CD8-positive, alpha-beta T cell (primary cell): ENCODE measurements at places on chromosomes 11 and 22.

GRCh38 chr11:6563121-6563619 lies 40.2 kb downstream of the RRP8 start:
- DNase-seq = no peak

DNA sequence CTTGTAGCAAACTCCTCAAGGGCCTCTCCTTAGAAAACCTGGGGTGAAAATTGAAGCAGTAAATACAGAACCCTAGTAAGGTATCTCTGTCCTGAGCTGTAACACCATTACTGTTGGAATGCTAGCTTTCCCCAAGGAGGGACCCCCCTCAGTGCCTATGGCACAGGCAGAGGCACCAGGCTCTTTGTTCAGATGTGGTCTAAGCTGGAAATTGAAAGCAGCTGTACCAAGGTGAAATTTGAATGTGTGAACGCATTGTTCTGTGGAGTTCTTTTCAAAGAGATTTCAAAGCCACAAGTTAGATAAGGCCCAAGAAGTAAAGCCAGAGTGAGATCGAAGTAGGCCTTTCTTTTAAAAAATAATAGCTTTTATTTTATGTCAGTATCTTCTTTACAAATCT lies 71.9 kb upstream of the HORMAD2 start:
- no peak for DNase-seq

GRCh38 chr11:116224154-116224888 lies 548.5 kb downstream of the BUD13 start:
- peak; percentile 13 for DNase-seq

DNA sequence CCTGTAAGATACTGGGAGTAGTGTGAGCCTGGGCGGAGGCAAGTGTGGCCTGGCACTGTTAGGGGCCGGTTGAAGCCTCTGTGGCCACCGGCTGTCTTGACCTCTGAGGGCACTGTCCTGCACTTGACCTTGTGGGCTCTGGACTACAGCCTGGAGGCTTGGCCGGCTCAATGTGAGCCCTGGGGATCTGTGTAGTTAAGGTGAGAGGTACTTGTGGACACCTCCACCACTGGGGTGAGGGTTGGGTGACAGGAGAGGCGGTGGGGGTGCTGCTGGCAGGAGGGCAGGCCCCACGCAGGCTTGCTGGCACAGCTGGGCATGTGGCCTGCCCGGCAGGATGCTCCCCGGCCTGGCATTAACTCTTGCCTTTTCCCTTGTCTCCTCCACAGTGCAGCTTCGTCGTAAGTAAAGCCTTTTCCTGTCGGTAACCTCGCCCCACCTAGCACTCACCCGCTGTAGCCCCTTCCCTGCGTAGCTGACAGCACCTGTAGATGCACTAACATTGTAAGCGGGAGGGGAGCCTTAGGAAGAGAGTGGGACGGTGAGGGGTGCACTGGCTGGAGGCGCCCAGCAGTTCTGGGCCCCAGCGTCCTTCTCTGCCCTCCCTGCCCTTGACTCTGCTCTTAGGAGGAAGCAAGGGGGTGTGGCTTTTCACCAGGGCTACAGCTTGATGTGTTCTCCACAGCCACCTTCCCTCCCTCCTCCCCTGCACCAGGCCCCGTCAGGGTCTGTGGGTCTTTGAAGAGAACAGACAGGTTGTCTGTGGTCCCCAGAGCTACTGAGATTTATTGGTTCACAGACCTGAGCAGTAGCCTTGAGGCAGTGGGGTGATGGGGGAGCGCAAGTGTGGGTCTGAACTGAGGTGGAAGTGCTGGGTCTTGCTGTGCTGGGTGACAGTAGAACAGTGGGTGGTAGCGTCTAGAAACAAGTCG lies 17.6 kb downstream of the INCENP start:
- no peak for DNase-seq

- DNase-seq = no peak
Observed at GRCh38 chr11:108754901-108755625, 90.2 kb downstream of the DDX10 start.

DNA sequence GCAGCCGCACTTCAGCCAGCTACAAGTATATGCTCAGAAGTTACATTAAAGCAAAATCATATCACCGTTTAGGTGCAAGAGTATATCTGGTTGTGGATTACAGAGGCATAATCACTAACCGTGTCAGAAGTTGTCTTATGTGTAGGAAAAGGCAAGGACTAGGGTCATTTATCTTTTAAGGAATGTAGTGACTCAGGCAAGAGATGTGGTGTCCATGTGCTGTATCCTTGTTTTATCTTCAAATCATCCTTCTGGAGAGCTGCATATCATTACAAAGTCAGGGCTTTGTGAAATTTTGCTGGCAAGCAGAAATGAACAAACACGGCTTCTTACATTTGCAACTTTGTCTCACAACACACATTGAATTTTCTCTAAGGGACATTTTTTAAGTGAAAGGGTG lies 12.7 kb upstream of the CHORDC1 start:
- DNase-seq = no peak

- DNase-seq = no peak
Observed at GRCh38 chr22:49824185-49824925, 3.3 kb downstream of the BRD1 start.
